ENCODE measurements at places on chromosomes 7 and 10. TPM values are rescaled to one million over a fixed set of nuclear protein-coding genes. Genes with fewer than 3 reads are reported as not detected.
A peak's percentile ranks its signal among the peaks of the same experiment; 100 is the strongest.

DNA sequence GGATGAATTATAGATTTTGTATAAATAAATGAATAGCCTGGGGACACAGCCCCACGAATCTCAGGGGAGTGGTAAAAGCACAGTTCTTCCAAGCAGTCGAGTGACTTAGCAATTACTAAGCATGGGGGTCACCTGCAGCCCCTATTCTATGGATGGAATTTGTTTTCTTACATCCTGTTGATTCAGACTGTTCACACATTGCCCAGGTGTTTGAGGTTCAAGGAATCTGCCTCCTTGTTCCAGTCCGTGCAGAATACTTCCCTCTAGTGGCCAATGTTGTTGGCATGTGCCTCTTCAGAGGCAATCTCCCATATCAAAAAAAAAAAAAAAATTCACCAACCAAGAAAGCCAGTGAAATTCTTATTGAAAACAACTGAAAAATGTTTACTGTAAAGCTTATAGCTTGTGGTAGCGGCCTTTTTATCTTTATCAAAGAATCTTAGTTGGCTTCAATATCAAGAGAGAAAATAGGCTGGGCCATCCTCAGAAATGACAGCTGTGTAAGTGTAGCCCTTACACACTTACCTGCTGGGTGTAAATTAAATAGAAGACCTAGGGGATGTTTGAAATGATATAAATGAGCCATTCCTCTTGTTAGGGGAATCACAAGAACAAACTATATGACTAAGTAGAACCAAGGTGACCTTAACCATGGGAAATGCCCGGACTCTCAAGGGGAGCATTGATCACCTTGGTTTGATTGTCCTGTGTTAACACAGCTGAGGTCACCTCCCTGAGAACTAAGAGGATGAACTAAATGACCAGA lies 7.8 kb downstream of the LIPM start:
- no peaks in the 10 kb centered on the region for H3K36me3 ChIP-seq
- no peak overlapping the region for H3K27ac ChIP-seq
- DNase-seq: no peak
- H3K27me3 ChIP-seq: peaks cover 17% of the 10 kb centered on the region

GRCh38 chr7:159218170-159218569 lies 73.5 kb upstream of the VIPR2 start:
- peaks cover 2% of the 10 kb centered on the region for H3K27me3 ChIP-seq
- DNase-seq: no peak
- H3K4me3 ChIP-seq: no peak overlapping the region
- H3K4me1 ChIP-seq: no peaks in the 10 kb centered on the region

The TAF3 gene
- total RNA-seq: 7.2 TPM

DNA sequence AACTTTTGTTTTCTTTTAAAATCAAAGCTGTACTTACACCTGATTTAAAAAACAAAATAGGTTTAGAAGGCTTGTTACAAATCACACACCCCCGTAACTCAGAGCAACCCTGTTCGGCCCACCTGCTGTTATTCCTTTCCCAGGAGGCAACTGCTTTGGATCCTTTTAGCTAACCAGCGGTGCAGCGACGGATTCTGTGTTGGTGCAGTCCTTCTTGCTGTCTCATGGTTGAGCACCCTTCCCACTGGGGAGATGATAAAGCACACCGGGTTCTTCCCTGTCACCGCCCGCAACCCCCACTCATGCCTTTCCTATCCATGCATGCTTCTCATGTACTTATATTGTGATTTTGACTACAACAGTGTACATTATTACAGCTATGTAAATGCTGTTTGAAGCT lies 24.8 kb upstream of the MKI67 start:
- H3K4me3 ChIP-seq: peak overlapping the region; percentile 38
- H3K27me3 ChIP-seq: peaks cover 40% of the 10 kb centered on the region
- no peaks in the 10 kb centered on the region for H3K36me3 ChIP-seq
- no peak for DNase-seq

GRCh38 chr10:18294633-18295032 lies 154.4 kb downstream of the CACNB2 start:
- no peaks in the 10 kb centered on the region for H3K4me1 ChIP-seq
- no peak overlapping the region for H3K4me3 ChIP-seq
- H3K27ac ChIP-seq: no peak overlapping the region
- peaks cover 7% of the 10 kb centered on the region for H3K27me3 ChIP-seq
- no peak for DNase-seq

GRCh38 chr10:74924251-74924963 lies 98.0 kb downstream of the KAT6B start:
- no peaks in the 10 kb centered on the region for H3K27me3 ChIP-seq
- DNase-seq: no peak
- H3K36me3 ChIP-seq: peaks cover 2% of the 10 kb centered on the region
- H3K4me3 ChIP-seq: no peak overlapping the region
- peaks cover 59% of the 10 kb centered on the region for H3K4me1 ChIP-seq

- peaks cover 29% of the 10 kb centered on the region for H3K36me3 ChIP-seq
- no peak overlapping the region for H3K27ac ChIP-seq
- H3K4me1 ChIP-seq: peaks cover 26% of the 10 kb centered on the region
- DNase-seq: no peak
- no peaks in the 10 kb centered on the region for H3K27me3 ChIP-seq
Observed at GRCh38 chr7:111785076-111785475, 222.8 kb upstream of the IMMP2L start.

- no peak for DNase-seq
- H3K4me3 ChIP-seq: no peak overlapping the region
- no peaks in the 10 kb centered on the region for H3K36me3 ChIP-seq
- H3K27me3 ChIP-seq: no peaks in the 10 kb centered on the region
- no peaks in the 10 kb centered on the region for H3K4me1 ChIP-seq
Observed at GRCh38 chr10:88129013-88129412, 265.6 kb downstream of the PTEN start.

DNA sequence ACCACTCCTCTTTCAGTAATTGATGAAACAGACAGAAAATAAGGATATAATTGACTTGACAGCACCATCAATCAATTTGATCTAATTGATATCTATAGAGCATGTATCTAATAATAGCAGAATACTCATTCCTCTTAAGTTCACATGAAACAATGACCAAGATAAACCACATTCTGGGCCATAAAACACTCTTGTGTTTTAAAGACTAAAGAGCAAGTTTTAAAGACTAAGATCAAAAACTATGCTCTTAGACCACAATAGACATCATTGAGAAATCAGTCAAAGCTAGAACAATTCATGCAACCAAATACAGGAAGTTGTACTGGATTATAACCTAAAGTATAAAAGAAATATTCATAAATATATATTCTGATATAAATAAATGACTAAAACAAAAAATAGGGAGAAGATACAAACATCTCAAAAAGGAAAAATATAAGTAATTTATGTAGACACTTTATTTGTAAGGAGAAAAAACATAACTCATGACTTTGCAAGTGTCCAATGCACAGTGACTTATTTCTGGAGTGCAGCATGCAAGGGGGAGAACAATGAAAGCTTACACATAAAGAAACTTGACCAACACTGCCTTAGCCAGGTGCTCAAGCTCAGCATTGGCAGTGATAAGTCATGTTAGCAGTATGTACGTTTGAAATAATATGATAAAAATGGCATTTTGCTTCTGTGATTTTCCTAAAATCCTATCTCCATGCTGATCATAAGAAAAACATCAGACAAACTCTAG lies 312.7 kb upstream of the IGFBP3 start:
- no peak overlapping the region for H3K4me3 ChIP-seq
- DNase-seq: no peak
- H3K4me1 ChIP-seq: peaks cover 50% of the 10 kb centered on the region

DNA sequence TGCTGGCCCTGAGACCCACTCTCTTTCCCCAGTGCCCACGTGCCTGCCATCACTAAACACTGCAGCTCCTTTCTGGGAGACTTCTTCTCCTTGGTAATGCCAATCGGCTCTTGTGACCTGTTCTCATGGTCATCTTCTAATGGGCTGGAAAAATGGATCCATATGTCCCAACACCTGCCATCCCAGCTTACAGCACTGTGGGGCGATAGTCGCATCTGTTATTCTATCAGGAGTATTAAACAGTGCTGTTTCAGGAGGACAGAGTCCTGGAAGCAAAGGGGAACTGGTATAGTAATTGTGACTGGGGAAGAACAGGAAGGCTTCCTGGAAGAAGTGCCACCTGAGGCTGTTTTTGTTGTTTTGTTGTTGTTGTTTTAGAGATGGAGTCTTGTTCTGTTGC lies 411.2 kb downstream of the GLRX3 start:
- DNase-seq: no peak
- H3K27me3 ChIP-seq: peaks cover 4% of the 10 kb centered on the region
- H3K27ac ChIP-seq: no peak overlapping the region

- H3K4me1 ChIP-seq: peaks cover 9% of the 10 kb centered on the region
- no peak overlapping the region for H3K4me3 ChIP-seq
- H3K36me3 ChIP-seq: no peaks in the 10 kb centered on the region
- H3K27ac ChIP-seq: no peak overlapping the region
- H3K27me3 ChIP-seq: no peaks in the 10 kb centered on the region
Observed at GRCh38 chr7:158832994-158833393, 3.7 kb upstream of the ESYT2 start.

- DNase-seq: no peak
- H3K36me3 ChIP-seq: peaks cover 2% of the 10 kb centered on the region
- H3K27ac ChIP-seq: no peak overlapping the region
- H3K4me3 ChIP-seq: no peak overlapping the region
- H3K4me1 ChIP-seq: peaks cover 8% of the 10 kb centered on the region
Observed at GRCh38 chr10:43942096-43942850, 293.6 kb upstream of the ZNF32 start.

The TET1 gene
- total RNA-seq: 9.9 TPM

The SPDYE6 gene
- total RNA-seq: not detected

DNA sequence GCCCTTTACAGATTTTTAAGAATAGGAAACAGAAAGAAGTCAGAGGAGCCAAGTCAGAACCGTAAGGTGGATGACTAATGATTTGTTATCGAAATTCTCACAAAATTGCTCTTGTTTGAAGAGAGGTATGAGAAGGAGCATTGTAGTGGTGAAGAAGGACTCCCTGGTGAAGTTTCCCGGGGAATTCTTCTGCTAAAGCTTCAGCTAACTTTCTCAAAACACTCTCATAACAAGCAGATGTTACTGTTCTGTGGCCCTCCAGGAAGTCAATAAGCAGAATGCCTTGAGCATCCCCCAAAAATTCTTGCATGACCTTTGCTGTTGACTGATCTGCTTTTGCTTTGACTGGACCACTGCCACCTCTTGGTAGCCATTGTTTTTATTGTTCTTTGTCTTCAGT lies 152.9 kb downstream of the HGF start:
- peak overlapping the region; percentile 49 for H3K27ac ChIP-seq
- peaks cover 56% of the 10 kb centered on the region for H3K4me1 ChIP-seq
- DNase-seq: no peak
- H3K36me3 ChIP-seq: peaks cover 3% of the 10 kb centered on the region
- no peaks in the 10 kb centered on the region for H3K27me3 ChIP-seq

- H3K4me3 ChIP-seq: no peak overlapping the region
- peaks cover 2% of the 10 kb centered on the region for H3K36me3 ChIP-seq
- H3K27me3 ChIP-seq: no peaks in the 10 kb centered on the region
- no peak for DNase-seq
Observed at GRCh38 chr7:30557245-30557644, 37.4 kb upstream of the GARS1 start.

- no peaks in the 10 kb centered on the region for H3K27me3 ChIP-seq
- no peak for DNase-seq
Observed at GRCh38 chr10:6114299-6114698, 25.5 kb downstream of the RBM17 start.

GRCh38 chr10:19041171-19041570 lies 7.4 kb upstream of the MALRD1 start:
- H3K4me1 ChIP-seq: no peaks in the 10 kb centered on the region
- no peaks in the 10 kb centered on the region for H3K27me3 ChIP-seq
- H3K27ac ChIP-seq: no peak overlapping the region
- no peak overlapping the region for H3K4me3 ChIP-seq
- DNase-seq: no peak
- H3K36me3 ChIP-seq: no peaks in the 10 kb centered on the region

GRCh38 chr7:6653071-6654003 lies 16.2 kb downstream of the ZNF316 start:
- no peaks in the 10 kb centered on the region for H3K4me1 ChIP-seq
- H3K27ac ChIP-seq: no peak overlapping the region
- H3K4me3 ChIP-seq: no peak overlapping the region
- peaks cover 18% of the 10 kb centered on the region for H3K36me3 ChIP-seq

The LAMB4 gene
- total RNA-seq: not detected

The AKR1D1 gene
- total RNA-seq: not detected

- H3K4me3 ChIP-seq: no peak overlapping the region
- H3K4me1 ChIP-seq: peaks cover 2% of the 10 kb centered on the region
- peaks cover 12% of the 10 kb centered on the region for H3K36me3 ChIP-seq
- H3K27me3 ChIP-seq: no peaks in the 10 kb centered on the region
- no peak for DNase-seq
Observed at GRCh38 chr7:74495112-74496086, 41.7 kb downstream of the GTF2IRD1 start.
